NCI-H1092 treated with DMSO at 0.1 percent for 48 hours (cell line): ENCODE measurements at places on chromosomes 1 and 21.

DNA sequence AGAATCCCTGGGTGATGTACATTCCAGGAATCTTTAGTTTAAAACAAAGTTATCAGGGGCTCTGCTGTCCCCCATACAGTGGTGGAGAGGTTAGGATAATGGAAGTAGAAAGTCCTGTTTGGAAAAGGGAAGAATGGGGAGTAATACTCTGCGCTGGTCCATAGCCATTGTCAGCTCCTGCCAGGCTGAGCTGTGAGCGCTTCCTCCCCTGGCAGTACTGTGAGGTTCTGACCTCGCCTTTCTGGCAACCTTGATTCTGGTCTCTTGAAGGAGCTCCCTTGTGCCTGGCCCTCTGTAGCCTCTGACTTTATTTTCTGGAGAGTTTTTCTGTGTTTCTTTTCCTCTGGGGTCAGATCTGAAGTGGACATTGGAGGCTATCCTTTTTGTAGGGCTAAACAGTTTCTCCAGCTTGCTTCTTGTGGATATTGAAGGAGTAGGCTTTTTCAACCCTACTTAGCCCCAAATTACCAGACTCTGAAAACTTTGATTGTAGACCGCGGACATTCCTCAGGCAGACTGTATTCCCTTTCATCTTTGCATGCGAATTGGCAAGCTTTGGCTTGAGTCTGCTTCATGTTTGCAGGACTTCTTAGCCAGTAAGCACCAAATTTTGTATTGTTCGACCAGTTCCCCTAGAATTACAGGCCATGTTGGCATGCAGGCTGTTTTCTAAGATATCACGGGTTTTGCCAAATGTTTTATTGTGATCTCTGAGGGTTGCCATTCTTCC lies 13.8 kb downstream of the UBE4B start:
- no peak for DNase-seq

DNA sequence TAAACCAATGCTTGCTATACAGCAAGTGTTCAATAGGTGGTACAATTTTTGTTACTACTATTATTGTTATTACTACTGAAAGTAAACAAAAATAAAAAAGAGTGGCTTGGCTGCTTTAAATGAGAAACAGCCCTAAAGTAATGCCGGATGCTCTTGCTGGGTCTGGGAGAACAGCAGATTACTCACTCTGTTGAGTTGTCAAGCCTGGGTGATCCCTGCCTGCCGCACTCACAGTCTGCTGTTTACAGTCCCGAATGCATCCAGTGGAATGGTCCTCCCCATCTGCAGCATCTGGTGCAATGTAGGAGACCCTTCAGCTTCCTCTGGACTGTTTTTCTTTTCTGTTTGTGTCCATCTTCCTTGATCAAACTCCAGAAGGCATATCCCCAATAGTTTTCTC lies 102.7 kb upstream of the IVNS1ABP start:
- DNase-seq = no peak

- DNase-seq = peak; percentile 89
Measured at GRCh38 chr1:22257290-22258275, 114.7 kb upstream of the WNT4 start.

GRCh38 chr1:21703318-21703963 lies 34.3 kb upstream of the RAP1GAP start:
- peak; percentile 29 for DNase-seq

GRCh38 chr1:151799179-151800022 lies 5.8 kb downstream of the LINGO4 start:
- DNase-seq = no peak

GRCh38 chr1:112544011-112544688 lies 35.4 kb downstream of the WNT2B start:
- no peak for DNase-seq

- peak; percentile 97 for DNase-seq
Measured at GRCh38 chr1:45979074-45979777, 153.2 kb downstream of the PIK3R3 start.

GRCh38 chr1:160169553-160170399 lies 18.4 kb downstream of the ATP1A4 start:
- peak; percentile 83 for DNase-seq

DNA sequence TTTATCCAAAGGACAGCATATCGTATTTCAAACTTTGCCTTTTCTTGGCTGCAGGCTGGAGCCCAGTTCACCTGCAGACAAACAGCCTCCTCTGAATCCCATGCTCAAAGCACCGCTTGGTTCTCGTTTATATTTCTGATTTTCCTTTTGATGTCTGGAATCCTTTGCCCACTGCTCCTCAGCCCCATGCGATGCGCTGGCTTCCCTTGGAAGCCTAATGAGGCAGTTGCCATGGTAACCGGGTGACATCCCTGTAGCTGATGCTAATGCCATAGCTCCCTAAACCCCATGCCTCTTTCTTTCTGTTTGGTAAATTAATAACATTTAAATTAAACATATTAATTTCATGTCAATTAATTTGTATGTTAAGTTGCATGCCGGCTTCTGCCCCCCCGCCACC lies 327.1 kb downstream of the PRDM2 start:
- no peak for DNase-seq

DNA sequence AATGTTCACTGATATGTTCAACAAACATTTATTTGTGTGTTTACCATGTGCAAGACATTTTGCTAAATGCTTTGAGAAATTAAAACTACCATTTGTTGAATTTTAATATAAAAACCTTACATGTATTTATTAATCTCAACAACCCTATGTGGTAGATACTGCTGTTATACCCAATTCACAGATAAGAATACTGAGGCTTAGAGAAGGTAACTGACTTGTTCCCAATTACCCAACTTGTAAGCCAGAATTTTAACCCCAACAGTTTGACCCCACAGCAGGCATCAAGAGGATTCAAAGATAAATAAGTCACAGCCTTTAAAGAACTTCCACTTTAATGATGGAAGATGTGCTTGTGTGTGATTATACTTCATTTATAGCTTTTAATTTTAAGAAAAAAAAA lies 3.7 kb downstream of the DNAJC8 start:
- no peak for DNase-seq

DNA sequence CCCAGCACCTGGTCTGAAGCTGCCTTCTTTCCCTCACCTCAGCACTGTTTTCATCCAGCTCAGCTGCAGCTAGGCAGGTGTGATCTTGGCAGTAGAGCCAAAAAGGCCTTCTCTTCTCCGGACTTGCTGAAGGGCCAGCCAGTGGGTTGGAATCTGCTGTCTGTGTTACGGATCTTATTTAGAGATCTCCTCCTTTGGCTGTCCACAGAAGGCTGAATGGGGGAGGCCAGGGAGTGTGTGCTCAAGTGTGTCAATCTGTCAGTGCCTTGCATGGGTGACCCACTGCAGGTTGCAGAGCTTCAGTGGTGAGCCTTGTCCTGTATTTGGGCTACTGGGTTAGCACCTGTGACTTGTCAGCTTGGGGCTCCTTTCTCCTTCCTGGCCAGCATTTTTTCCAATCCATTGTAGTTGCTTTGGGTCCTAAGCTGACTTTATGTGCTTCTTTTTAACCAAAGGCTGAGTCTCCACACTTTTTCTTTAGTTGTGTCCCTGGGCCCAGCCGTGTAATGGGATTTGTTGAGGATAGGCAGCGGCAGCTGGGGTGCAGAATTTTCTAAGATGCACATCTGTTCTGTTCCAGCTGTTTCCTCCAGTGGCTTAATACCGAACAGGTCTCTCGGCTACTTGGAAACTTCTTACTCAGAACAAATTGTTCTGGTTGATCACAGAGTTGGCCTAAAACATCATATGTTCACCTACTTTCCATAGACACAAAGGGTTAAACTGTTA lies 126.8 kb downstream of the PEX14 start:
- DNase-seq = no peak

DNA sequence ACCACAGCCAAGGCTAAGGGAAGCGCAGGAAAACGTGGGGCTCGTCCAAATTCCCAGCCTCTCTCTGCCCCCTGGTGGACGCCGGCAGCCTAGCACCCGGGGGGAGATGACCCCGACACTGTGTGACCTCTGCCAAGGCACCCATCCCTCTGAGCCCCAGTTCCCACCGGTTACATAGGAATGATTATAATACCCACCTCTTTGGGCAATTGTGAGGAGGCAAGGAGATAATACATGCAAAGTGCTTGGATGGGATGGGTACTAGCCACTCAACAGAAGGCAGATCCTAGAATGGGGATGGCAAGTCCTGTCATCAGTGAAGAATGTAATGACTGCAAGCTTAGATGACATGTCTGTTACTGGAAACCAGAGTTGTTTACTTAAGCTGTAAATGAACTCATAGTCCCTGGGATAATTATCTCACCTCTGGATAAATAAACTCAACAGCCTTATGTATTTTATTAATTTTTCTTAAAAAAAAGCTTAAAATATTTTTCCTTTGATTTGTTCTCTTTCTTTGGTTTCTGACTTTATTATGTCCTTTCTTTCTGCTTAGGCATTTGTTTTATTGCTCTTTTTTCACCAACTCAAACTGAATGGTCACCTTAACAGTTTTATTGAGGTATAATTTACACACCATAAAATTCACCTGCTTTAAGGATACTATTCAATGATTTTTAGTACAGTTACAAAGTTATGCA lies 11.3 kb upstream of the BMP8B start:
- peak; percentile 100 for DNase-seq

DNA sequence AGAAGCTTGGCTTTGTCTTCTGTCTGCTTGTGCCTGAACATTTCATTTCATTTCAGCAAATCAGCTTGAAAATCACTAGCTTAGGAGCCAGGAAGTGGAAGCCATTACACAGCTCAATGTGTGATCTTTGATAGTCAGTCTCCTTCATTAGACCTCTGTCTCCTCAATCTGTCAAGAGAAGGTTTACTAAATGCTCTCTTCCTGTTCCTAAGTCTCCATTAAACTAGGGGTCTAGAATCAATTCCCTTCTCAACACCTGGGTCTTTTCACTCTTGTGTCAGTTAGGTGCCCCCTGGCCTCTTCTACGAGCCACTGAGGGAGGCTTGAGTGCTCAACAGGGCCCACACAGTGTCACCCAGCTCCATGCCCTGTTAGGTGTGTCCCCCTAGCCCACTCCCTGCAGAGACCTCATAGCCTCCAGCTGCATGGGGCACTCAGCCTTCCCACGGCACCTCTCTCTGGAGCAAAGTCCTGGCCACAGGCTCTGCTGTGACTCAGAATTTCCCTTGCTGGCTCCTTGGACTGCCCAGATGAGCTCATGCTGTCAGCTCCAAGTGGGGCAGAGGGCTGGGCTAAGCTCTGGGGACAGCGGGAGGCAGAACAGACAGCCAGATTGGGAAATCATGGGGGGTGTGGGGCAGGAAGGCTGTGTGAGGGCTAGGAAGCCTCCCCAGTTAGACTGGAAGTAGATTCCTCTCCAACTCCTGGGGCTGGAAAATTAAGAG lies 115.7 kb upstream of the IPO9 start:
- DNase-seq = no peak

DNA sequence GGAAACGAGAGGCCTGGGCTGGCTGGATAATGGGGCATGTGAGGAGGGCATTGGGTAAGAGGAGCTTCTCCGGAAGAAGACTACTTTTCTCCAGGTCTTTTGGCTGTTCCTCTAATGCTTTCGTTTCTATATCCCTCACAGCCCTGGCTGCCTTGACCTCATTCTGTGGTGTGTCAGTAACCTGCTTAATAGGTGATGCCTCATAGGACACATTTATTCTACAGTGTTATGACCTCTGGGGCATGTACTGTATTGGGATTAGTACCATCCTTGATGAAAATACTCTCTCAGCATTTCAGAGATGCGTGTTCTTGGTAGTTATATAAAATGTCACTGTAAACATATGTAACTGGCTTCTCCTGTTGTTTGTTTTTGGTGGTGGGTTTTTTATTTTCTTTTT lies 40.1 kb downstream of the PGM1 start:
- no peak for DNase-seq

DNA sequence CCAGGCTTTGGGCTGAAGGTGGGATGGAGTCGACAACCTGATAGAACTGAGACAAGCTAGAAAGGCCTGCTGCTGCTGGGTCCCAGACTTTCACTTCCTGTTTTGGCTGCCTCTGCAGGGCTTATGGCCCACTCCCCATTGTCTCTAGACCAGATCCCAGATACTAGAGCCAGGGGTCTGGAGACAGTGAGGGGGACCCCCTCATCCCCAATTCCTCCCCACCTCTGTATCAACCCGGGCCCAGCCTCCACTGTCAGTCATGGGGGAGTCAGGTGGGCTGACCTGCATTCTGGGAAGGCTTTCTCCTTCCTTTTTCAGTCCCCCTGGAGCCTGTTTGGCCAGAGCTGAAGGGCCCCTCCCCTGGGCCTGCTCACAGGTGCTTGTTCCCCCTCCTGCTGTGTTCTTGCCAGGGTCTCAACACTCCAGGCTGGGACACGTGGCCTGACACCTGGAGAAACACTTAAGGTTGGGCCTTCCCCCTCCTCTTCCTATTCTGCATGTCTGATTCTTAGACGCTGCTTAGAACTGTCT lies 18.0 kb upstream of the ETV3L start:
- no peak for DNase-seq
